ENCODE measurements at places on chromosomes 5 and 9. TPM values are rescaled to one million over a fixed set of nuclear protein-coding genes. Genes with fewer than 3 reads are reported as not detected.

IL7R gene
- 0.46 TPM for total RNA-seq

CCL28 gene
- total RNA-seq: 0.18 TPM

CDKN2A gene
- total RNA-seq: not detected

PCDHB4 gene
- 0.06 TPM for total RNA-seq

PBX3 gene
- total RNA-seq: 12.9 TPM

DOCK2 gene
- total RNA-seq: 2.3 TPM

ADAMTS16 gene
- 1.9 TPM for total RNA-seq

LCN15 gene
- total RNA-seq: not detected

HSD17B3 gene
- 0.18 TPM for total RNA-seq

MSMP gene
- 0.48 TPM for total RNA-seq

TMEM215 gene
- 0.02 TPM for total RNA-seq

PRDM9 gene
- not detected for total RNA-seq

ABO gene
- total RNA-seq: not detected

C5orf34 gene
- 5.2 TPM for total RNA-seq

AFAP1L1 gene
- total RNA-seq: 8.1 TPM

SLC34A3 gene
- not detected for total RNA-seq

PCDHGA5 gene
- 0.15 TPM for total RNA-seq

PHYKPL gene
- total RNA-seq: 10.8 TPM

LHX3 gene
- 0.09 TPM for total RNA-seq

SLC27A6 gene
- 0.06 TPM for total RNA-seq

ISL1 gene
- total RNA-seq: not detected

PITX1 gene
- total RNA-seq: 32.5 TPM

CXCL14 gene
- 0.16 TPM for total RNA-seq

AFF4 gene
- 21.0 TPM for total RNA-seq

GALNT12 gene
- 4.9 TPM for total RNA-seq

QRFP gene
- not detected for total RNA-seq

PRELID1 gene
- 368 TPM for total RNA-seq

FBXL7 gene
- total RNA-seq: 1.5 TPM
